ENCODE measurements at places on chromosomes 4 and X.

- no peak for DNase-seq
Measured at GRCh38 chr4:158229768-158230167, 19.5 kb downstream of the TMEM144 start.

DNA sequence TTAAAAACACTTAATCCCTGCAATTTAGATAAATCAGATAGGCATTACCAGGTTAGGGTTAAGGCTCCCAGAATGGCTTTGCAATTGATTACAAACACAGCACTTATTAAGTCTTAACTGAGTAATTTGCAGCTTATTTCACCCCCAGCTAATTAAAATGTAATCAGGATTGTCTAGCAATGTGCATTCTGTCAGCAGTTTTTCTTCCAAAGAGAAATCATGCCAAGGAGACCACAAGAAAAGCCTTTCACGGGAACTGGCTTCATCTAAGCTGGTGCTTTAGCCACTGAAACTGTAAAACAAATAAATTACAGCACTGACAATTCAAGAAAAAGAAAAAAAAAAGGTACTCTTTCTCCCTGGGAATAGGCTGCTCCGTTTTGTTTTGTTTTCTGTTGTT is 2.1 kb downstream of the ANOS1 start:
- DNase-seq: no peak

GRCh38 chrX:130676861-130677260 is 226.1 kb downstream of the ENOX2 start:
- no peak for DNase-seq

DNA sequence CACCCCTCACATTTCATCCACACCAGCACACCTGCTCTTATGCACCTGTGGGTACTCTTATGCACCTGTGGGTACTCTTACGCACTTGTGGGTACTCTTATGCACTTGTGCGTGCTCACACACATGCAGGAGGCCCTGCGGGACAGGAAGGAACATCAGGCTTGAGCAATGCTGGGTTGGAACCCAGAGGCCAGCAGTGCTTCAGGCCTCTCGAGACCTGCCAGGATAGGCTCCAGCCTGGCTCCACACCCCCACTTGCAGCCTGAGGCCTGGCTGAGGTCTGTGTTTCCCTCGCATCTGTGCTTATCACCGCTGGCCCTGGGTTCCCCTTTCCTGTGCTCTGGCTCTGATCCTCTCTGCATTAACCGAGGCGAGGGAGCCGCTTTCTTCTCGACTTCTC is 34.7 kb downstream of the SORCS2 start:
- DNase-seq: no peak

DNA sequence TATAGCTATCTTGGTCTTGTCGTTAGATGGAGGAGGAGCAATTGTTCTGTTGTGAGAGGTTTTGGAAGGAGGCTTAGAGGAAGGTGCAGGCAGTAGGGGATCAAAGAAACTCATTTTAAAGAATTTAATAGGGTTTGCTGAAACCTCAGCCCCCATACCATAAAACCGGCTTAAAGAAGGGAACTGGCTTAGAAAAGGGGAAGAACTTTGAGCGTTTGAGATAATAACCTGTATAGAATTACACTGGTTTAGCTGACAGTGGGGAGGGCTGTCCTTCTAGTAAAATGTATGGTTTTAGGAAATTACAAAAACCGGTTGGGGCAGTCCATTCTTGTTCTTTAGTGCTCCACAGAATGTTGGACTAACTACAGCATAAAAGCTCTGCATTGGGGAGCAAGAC is 128.1 kb downstream of the KDM6A start:
- DNase-seq: no peak

- DNase-seq: no peak
Measured at GRCh38 chr4:103201724-103202123, 3.6 kb upstream of the CENPE start.

Measured in NCI-H1930 (cell line).